ENCODE measurements at places on chromosomes 13 and 19.

DNA sequence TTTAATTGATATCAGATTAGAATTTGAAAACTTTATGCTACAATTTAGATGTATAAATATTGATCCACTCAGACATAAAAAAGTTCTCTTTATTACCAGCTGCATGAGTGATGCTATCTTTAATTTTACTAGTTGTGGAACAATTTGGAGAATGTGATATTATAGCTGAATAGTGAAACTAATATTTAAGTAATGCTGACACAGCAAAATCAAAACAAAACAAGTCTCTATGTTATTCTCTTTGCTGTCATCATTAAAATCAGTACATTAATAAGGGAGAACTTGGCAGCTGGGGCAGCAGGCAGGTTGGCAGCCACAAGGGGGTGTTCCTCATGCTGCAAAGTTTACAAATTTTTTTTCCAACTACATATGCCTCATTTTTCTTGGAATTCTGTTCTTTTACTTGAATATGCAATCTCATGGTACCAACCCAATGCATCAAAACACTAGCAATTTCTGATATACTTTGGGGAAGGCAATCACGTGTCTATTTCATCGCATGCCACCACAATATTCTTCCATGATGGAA, 585.3 kb downstream of the FGF9 start:
- DNase-seq = no peak

GRCh38 chr13:59157181-59157580, 1006.5 kb downstream of the DIAPH3 start:
- no peak for DNase-seq

DNA sequence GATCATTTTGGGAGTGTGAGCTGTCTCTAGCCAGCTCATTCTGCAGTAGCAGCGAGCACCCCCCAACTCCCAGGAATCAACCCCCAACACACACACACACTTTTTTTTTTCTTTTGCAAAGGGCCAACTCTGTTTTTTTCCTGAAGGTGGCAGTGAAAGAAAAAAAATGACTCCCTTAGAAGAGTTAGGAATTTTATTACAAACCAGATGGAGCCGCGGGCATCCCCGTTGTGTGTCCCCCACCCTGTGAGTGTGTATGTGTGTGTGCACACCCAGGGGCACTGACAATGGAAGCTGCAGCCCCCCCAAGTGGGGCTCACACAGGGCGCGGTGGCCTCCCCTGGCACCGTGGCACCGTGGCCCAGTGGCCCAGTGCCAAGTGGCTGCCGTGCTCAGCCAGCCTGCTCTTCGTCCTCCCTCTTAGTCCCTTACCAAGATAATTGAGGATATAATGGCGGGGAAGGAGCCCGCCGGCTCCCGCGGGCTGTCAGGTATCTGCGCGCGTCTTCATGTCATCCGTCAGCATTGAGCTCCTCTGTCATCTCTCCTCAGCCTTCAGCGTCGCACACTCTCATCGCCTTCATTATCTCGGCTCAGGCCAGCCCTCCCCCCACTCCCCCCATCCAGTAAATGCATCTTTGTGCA, 314.1 kb downstream of the ZNF536 start:
- DNase-seq = no peak

GRCh38 chr13:66659701-66660467, 570.3 kb downstream of the PCDH9 start:
- DNase-seq = no peak

DNA sequence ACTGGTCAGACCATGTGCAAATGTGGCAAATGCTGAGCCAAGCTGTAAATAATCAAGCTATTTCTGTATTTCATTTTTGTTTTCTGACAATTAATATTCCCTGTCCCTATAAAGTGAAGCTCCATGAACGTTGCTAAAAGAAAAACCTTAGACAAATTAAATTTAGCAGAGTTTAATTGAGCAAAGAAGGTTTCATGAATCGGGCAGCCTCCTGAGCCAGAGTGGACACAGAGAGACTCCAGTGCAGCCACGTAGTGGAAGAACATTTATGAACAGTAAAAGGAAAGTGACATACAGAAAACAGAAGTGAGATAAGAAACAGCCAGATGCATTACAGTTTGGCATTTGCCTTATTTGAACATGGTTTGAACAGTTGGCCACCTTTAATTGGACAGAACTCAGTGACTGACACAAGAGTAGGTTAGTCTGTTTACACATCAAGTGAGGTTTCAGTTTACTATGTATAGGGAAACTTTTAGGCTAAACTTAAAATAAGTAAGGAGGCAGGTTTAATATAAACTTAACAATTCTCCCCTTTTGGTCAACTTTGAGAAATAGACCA, 69.7 kb downstream of the UFM1 start:
- no peak for DNase-seq

Data from activated T-helper 9 cell treated with anti-CD3 and anti-CD28 coated beads, Interleukin-2, amount 50 U/mL, for 16 hours (primary cell).